ENCODE measurements at places on chromosomes 6 and 20.
A peak's percentile ranks its signal among the peaks of the same experiment; 100 is the strongest.

GRCh38 chr6:148747471-148748165 is 788 bp downstream of the UST start:
- DNase-seq, result peak; percentile 66

DNA sequence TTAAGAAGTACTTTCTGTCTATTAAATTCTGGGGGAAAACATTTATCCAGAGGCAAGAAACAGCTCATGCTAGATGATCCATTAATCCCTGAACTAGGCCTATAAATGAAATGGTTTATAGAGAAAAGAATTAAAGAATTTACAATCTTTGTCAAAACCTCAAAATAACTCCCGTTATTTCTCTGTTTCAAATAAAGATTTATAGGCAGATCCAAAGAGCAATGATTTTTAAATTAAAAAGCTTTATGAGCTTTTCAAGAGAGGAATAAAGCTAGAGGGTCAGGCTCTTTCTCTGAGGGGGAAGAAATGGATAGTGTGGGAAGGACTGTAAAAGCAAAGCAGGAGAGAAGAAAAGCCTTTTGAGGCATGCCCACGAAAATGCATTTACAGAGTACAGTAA is 82.5 kb upstream of the OGFRL1 start:
- DNase-seq, result no peak

DNA sequence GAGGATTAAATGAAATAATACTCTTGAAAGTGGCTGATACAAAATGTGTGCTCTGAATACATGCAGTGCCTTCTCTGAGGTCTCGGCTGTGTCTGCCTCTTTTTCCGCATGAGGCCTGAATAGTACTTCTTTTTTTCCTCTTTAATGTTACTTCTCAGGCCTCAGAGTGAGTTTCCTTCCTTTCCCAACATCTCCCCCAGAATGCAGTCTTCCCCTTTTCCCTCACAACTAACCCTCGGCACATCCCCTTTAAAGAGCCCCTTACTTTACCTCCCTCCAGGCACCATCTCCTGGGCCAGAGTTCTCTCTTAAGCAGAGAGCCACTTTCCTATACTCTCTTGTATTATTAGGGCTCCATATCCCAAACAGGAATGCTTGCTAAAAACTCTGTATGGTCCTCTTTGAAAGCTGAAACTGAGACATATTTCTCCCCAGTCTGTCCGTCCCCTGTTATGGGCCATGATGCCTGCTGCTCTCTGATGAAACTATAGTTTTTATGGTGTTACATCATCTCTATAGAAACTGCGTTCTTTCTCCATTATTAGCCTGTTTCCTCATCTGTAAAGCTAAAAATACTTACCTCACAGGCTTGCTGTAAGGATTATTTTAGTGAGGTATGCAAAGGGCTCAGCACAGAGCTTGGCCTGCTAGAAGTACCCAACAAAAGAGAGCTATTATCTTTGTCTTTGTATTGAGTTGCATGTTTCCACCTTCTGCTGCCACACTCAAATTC is 2.3 kb downstream of the PLAGL2 start:
- no peak for DNase-seq

DNA sequence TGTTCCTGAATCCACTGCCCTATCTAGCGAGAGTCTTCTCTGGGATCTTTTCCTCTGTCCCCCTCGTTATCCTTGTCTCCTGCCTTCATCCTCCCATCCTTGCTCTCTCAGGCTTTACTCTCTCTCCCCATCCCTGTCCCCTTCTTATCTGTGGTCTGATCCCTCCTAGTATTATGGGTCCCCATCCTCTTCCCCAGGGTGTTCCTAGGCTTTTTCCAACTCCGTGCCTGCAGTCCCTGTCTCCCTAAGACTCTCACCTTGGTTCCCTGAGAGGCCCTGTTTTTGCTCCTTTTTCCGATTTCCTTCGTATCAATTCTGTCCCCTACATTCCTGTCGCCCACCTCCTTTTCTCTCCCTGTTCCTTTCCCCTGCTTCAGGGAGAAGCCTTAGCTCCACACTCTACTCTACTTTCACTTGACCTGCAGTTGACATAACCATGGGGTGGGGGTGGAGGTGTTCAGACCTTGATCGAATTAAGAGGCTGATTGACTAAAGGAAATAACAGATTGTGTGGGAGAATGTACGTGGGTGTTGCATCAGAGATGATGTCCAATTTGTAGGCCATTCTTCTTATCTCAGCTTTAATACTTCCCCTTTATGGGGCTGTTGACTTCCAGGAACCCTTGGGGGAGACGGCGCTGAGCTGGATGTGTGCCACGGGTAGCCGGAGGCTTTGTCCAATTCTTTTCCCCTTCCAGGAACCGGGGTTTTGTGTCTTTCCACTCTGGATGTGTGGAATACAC is 905 bp downstream of the PPARD start:
- DNase-seq, result peak; percentile 33

DNA sequence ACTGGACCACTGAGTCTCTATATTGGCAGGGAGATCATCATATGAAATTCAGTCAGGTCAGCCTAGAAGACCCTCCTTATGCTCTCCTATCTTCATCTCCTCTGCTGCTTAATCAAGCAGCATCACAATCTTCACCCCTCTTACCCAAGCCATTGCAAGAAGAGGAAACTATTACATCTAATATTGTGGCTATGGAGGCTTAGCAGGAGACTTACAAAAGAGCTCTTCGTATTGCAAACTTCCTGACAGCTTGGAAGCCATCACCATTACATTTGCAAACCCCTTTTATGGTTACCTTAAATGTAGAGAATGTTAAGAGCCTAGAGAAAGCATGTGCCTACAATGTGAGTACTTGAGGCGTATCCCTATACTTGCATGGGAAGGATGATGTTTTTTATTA is 87.2 kb upstream of the STXBP5 start:
- no peak for DNase-seq

DNA sequence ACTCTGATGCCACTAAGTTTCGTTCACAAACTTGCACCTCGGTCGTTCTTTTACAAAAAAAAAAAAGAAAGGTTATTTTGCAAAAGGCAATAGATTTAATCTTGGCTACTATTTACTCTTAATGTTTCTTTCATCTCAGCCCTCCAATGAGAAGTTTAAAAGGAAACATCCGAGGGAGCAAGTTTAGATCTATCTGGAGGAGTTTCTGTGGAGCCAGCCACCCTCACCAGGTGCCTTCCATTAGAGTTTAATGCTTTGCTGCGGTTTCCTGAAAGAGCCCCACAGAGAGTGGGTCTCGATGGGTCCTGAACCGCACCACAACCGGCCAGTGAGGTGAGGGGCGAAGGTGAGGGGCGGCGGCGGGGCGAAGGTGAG is 632 bp downstream of the PRKN start:
- peak; percentile 6 for DNase-seq

DNA sequence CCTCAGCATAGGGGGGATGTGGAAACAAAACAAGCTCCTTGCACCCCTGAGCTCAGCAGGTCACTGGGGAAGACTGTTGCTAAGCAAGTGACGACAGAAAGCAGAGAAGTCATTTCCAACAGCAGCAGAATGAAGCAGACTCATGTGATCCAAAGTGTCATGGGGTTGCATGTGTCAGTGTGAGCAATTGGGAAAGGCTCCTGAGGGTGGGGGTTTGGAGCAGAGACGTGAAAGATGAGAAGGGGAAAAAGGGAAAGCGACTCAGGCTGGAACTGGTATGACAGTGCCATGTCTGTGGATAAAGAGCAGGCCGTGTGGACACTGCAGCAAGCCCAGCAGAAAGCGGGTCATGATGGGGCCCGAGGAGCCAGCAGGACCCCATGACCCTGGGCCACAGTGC is 363.9 kb downstream of the PREX1 start:
- DNase-seq, result no peak

DNA sequence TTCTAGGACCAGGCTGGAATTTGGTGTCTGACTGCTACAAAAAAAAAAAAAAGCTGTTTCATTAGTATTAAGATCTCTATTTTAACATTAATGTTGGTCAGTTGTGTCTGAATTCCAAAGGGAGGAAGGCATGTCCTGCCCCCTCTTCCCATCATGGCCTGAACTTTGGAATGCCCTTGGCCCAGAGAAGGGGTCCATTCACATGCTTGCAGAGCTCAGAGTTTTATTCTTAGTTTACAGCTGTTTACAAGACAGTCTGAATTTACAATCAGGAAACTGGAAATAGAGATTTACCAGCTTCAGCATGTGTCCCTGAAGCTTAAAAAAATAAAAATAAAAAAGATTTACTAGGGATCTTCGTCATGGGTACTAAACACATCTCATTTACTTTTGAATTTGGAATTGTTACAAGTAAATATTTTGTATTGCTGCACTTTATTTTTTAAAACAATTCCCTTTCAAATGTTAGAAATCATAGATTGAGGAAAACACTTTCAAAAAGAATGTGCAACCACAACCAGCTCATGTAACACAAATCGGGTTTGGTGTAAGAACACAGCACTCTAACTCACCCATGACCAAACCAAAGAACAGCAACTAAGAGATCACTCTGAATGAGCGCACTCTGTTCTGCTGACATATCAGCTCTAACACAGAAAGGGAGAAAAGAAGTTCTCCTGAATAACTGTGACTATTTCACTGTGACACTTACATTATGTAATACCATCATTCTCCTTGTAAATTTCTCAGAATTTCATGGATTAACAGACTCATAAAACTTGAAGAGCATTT is 6.6 kb upstream of the SERPINB6 start:
- no peak for DNase-seq

DNA sequence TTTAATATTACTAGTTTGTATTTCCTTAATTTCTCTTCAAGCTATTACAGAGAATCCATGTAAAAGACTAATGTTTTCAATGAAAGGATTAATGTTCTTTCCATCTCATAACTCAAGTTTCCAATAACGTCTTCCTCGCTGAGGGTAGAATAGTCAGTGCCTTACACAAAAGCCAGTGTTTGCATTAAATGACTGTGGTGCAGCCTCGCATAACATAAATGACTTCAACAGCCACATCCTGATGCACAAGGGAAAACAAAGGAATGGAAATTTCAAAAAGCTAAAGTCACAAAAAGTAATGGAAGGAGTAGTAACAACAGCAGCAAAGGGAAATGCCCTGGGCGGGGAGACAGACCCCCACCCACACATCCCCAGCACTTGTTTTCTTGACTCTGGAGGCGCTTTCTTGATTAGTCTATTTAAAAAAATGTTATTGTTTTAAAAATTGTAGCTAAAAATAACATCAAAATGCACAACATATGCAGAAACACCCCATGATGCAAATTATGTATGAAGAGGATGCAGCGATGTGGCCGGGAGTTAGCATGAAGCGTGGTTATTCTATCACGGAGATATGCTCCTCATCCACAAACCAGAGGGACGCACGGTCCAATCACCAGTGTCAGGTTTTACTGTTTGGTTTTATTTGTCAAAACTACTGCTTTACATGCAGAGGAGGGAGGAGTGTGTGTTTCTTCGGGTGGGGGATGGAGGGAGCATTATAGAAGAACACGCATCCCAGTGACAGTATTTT is 228.6 kb downstream of the GMPR start:
- no peak for DNase-seq

DNA sequence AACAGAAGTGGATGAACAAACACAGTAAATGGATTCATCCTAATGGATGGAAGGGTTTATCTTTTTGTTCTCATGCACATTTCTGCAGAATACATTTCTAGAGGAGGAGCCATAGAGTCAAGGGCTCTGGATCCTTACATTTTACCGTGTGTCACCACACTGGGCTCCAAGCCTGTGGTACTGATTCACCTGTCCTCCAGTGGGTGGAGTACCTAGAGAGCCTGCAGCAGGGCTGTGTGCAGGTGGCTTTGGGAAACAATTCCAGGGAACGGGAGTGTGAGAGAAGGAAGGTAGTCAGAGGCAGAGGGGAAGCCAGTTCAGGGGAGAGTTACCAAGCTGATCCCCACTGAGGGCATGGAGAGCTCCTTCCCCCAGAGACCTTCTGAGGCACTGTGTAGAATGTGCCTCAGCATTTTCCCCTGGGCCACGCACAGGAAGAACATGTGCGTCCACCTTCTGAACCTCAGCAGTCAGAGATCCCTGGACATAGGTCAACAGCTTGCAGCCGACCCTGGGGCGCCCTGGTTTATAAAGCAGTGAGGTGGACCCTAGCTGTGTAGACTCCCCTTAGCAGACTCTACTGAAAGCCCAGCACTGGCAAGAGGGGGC is 85.3 kb upstream of the SLC22A23 start:
- no peak for DNase-seq

GRCh38 chr20:11430652-11431051 is 487.0 kb upstream of the BTBD3 start:
- DNase-seq, result no peak
